Prostate gland (tissue), 2 donors: ENCODE measurements at places on chromosomes 6 and 20. TPM values are rescaled to one million over a fixed set of nuclear protein-coding genes. Genes with fewer than 3 reads are reported as not detected.
A peak's percentile ranks its signal among the peaks of the same experiment; 100 is the strongest.

Gene IL20RA
- 25.3 TPM for total RNA-seq

Gene IL17F
- total RNA-seq = not detected

Gene ZSCAN16
- 5.3 TPM for total RNA-seq

Gene SLC12A5
- total RNA-seq = not detected

- no peak for DNase-seq
These were observed 47.5 kb downstream of the CHMP4B start for GRCh38 chr20:33858666-33859065.

DNA sequence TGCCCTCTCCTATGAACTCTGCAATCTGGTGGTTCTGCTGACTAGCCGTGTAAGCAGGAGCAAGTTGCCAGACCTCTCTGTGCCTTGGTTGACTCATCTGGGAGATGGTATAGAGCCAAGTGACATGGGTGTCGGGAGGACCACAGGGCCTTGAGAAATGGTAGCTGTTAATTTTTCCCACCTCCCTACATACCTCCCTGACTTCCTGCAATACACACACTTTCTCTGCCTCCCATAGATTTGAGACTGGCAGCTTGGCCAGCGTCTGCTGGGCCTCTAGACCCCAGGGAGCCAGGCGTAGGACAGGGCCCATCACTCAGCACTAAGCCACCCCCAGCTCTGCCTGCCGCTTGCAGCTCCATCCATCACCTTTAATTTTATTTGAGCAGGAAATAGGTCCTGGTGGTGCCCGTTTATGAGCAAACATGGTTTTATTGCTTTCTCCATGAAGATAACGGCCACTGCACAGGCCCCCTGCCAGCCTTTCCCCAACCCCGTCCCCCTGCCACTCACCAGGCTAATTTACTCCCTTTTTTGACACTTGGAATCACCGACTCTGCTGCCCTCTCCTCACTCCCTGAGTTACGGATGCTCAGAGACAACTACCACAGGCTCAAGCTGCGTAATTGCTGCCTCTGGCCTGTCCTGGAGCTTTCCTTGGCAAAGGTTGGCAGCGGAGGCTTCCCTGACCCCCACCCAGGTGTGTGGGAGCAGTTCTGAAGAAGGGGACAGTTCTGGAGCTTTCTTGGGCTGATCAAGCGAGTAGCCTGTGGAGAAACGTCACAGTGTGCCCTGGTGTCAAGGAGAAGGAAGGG is 11.1 kb downstream of the GLP1R start:
- no peak for DNase-seq

DNA sequence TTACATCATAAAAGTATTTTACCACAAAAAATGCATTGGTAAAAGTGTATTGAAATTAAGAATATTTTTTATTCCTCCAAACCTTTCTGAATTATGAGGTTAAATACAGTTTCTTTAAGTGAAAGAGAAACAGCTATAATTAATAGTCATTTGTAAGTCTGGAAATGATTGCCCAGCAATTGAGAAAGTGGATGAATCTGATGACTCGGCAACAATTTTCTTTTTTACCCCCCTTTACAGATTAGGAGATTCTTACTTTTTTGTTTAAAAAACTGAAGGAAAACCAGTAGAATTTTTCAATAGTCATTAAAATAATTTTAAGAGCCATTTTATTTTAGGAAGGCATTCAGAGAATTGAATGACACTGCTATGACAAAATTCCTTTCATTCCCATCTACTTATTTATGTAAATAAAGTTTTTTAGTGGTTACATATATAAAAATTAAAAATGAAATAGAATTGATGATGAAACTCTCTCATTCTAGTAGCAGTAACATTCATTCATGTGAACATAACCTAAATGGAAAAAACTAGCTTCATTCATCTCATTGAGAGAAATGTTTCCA is 169.6 kb upstream of the PRND start:
- DNase-seq = no peak

GRCh38 chr20:56690531-56691175 is 61.5 kb downstream of the TFAP2C start:
- no peak for DNase-seq

DNA sequence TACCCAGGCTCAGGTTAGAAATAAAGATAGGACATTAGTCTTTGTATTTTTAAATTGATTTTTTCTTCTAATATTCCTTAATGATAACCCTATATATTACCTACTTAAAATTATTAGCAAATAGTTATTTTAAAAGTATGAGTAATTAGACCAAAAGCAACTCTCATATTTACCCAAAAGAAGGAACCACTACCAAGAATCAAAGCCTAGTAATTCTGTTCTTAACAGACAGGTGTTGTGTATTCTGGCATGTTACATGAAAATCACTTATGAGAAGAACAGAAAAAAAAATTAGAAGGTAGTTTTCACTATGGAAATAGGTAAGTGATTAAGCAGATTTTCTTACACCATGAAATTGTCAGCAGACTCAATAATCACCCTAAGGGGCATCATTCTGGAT is 105.1 kb downstream of the ATG5 start:
- DNase-seq = no peak

DNA sequence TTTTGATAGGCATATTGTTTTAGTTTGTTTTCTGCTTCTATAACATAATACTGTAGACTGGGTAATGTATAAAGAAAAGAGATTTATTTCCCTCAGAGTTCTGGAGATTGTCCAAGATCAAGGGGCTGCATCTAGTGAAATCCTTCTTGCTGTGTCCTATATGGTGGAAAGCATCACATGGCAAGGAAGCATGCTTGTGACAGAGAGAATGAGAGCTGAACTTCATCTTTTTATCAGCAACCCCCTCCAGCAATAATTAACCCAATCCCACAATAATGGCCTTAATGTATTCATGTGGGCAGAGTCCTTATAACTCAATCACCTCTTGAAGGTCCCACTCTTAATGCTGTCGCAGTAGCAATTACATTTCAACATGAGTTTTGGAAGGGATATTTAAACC is 141.4 kb downstream of the CENPW start:
- DNase-seq = no peak

GRCh38 chr20:14580418-14581074 is 243.1 kb upstream of the FLRT3 start:
- peak; percentile 32 for DNase-seq

GRCh38 chr6:116682334-116682712 is 1.3 kb downstream of the KPNA5 start:
- no peak for DNase-seq

DNA sequence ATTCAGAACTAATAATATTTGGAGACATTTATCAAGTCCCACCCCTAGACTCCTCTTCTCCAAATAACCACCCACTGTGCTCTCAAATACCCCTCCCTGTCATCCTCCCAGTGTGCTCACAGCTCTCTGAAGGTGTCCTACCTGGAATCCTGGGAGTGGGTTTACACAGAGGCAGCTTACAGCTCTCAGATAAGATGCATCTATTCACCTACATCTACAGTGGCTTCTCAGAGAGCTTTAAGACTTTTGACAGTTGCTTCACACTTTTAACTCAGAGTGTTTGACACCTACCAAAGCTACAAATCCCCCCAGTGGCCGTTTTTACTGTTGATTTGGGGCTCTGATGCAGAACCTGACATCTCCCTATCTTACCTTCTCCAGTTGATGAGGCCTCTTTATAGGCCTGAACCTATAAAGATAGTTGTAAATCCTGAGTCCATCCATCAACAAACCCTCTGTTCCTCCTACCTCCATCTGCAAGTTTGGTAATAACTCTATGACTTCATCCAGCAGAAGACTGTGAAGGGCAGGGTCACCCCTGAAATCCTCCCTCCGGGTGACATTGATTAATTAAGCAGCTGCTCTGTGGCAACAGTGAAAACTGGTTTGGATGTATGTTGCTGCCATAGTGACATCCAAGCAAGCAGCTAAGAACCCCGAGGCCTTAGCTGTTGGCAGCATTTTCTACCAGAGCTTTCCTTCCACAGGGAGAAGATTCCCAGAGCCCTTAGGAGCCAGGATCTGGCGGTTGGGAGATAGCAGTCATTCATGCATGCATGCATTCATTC is 226.1 kb upstream of the RREB1 start:
- DNase-seq = no peak
